ENCODE measurements at places on chromosomes 12 and 14. TPM values are rescaled to one million over a fixed set of nuclear protein-coding genes. Genes with fewer than 3 reads are reported as not detected.

GRCh38 chr14:55846826-55847446, 266.9 kb downstream of the KTN1 start:
- no peak for DNase-seq

DNA sequence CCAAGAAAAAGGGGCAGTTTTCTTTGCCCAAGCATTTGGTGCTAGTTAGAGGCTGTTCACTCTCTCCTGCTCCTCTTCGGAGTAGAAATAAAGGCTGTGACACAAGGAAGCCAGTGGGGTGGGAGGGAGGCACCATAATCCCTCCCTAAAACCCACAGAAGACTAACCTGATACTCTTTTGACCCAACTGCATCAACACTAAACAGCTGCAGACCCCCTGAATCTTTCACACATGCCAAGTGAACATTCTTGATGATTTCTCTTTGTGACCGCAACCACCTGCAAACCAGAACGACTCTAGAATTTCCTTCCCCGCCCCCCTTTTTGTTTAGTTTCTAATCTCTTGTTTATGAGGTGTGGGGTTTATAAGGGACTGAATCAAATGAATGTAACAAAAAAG, 175.8 kb upstream of the BCL2L14 start:
- DNase-seq, result no peak

- no peak for DNase-seq
Observed at GRCh38 chr12:100801320-100801719, 6.7 kb downstream of the ANO4 start.

- no peak for DNase-seq
Observed at GRCh38 chr12:6652391-6652790, 5.2 kb upstream of the ACRBP start.

MYBPC1 gene
- 7.3 TPM for total RNA-seq

ADAM21 gene
- 0.38 TPM for total RNA-seq
